Stimulated activated CD8-positive, alpha-beta memory T cell treated with anti-CD3 and anti-CD28 coated beads, Interleukin-15, amount 100 ng/mL, for 4 hours (primary cell): ENCODE measurements at places on chromosomes 7 and 10.

DNA sequence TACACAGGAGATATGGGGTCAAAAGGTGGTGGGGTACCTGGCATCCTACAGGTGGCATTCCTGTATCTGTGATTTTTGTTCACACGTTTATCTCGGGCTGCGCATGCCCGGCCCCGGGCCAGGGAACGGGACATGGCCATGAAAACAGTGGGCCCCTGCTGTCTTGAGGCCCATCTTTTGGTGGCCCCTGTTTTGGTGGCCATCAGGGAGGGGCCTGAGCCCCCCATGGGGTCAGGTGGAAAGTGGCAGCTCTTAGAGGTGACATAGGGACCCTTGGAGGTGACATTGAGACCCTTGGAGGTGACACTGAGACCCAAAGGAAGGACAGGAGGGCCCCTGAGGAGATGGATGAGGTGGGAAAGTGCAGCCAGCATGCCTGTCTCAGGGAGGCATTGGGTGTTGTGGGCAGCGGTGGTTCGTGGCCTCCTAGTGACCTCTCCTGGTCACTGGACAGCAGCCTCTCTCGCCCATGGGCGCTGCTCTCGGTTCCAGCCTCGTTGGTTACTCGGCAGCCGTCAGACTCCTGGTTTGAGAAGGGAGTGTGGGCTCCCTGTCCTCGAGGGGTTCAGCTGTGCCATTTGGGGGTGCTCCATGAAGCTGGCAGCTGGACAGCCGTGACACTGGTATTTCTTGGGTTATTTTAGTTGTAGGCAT is 39.9 kb downstream of the INPP5A start:
- no peak for DNase-seq

DNA sequence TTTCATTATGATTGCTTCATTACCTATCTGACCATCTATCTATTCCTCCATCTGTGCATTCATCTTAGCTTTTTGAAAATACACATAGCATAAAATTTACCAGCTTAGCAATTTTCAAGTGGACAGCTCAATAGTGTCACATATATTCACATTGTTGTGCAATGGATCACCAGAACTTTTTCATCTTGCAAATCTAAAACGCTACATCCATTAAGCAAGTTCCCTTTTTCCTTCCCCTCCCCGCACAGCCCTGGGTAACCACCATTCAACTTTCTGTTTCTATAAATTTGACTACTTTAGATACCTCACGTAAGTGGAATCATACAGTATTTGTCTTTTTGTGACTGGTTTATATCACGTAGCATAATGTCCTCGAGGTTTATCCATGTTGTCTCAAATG is 78.0 kb upstream of the ADRB1 start:
- no peak for DNase-seq

DNA sequence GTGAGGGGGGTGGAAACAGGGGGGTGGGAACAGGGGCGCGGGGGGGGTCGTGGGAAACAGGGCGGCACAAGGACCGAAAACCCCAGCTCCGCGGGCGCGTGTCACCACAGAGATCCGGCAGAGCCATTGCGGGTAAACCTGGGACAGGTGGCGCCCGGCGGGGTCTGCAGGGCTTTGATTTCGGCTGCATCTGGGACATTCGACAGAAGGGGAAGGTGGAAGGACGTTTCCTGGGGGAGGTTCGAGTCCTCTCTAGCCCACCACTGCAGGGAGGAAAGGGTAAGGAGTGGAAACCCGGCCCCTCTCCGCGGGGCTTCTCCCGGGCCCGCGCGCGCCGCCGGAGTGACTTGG is 7.5 kb downstream of the NKX2-3 start:
- DNase-seq: no peak

DNA sequence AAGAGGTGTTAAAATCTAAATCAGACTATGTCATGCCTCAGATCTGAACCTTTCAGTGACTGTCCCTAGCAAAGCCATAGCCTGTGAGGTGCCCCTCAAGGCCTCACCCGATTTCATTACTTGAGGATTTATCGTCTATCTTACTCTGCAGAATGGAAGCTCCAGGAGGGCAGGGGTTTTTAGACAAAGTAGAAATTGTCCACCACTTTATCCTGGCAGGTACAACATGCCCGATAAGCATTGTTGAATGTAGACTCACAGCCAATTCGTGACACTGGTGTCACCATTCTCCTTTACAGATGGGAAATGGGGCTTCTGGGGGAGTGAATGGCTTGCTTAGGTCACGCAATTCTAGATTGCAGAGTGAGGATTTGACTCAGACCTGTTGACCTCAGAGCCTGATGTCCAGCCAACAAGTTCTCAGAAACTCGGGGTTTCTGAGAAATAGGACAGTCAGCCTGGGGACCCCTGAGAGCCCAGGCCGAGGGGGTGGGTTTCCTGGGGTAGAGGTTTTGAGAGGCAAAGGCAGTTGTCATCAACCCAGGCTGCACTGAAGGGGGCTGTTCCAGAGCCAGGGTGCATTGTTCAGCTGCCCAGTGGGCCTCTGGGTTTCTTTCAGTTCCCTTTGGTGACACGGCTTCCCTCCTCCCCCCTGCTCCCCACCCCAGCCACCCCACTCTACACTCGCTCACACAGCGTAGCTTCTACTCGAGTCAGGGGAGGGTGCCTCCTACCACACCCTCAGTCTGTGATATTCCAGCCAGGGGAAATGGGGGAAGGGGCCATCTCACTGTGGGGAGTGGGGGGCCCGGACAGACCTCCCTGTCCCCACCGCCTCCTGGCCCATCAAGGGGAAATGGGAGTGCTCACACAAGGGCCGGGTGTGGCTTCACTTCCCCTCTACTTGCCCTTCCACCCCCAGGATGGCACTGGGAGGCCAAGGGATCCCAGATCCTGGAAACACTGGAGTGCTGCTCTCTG is 3.1 kb upstream of the IRF5 start:
- DNase-seq: no peak

- DNase-seq: no peak
Observed at GRCh38 chr10:129328546-129328945, 138.5 kb upstream of the MGMT start.

- no peak for DNase-seq
Observed at GRCh38 chr7:96224685-96225084, 97.2 kb downstream of the SLC25A13 start.

DNA sequence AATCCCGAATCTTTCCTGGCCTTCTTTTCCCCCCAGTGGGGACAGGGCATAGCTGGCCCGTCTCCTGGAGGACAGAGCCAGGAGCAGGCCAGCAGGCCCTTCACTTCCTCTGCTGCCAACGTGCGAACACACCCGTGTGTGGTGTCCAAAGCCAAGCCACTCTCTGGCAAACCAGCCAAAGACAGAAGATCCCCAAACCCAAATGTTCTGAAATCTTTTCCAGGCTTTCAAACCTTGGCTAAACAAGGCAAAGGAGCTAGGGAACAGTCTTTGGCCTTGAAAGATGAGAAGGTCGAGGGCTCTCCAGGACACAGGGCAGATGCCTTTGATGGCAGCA is 63.0 kb downstream of the PROSER2 start:
- DNase-seq: no peak

DNA sequence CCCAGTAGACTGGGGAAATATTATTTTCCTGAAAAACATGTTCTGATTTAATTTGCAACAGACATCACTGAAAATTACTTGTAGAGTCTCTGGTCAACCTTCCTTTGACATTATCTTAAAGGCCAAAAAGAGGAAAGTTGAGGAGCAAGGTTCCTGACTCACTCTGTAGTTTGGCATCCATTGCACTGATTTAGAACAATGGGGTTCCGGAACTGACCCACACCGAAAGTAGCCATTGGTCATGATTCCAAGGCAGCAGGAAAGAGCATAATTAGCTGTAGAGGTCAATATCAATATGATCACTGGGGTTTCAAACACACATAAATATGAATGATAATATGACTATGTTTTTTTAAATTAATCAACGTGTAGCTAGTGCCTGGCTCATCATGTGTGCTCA is 65.8 kb downstream of the DNMBP start:
- no peak for DNase-seq

DNA sequence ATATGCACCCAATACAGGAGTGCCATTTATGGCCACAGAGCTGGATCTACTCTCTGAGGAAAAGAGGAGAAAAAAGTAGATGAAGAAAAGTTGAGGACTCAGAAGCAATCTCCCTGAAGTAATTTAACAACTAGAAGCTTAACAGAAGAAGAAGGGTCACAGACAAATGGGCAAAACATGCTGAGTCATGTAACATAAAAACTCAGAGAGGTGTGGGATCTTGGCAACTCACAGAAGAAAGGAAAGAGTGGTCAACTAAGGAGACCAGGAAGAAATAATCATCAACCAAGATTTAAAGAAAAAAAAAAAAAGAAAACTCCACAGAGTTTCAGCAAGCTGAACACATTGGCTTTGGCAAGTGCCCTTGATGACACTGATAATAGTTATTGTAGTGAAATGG is 51.8 kb upstream of the BET1 start:
- DNase-seq: no peak

GRCh38 chr10:124497196-124497881 is 35.7 kb downstream of the LHPP start:
- no peak for DNase-seq

DNA sequence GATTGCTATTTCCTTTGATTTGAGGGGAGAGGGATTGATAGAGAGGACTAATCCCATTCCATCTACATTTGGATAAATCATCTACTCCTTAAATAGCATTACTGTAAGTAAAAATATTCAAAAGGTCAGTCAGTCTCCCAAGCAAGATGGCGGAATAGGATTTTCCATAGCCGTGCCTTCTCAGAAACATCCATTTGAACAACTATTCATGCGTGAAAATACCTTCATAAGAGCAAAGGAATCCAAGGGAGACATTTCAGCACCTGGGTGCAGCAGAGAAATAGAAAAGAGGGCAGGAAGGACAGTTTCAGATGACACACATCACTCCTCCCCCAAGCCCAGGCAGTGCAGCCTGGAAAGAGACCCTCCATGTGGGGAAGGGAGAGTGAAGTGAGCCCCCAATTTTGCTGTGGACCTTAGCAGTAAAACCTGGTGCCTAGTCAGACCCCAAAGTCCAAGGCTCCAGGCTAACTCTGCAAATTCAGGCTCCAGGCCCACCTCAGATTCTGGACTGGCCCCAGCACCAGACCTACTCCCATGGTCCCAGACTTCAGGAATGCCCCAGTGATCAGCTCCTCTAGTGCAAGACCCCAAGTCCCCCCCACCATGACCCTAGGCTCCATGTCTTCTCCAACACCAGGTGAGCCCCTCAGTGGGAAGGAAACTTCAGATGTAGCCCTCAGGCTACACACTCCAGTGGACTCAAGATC is 104.3 kb upstream of the LANCL2 start:
- no peak for DNase-seq

GRCh38 chr10:17169803-17170202 is 31.7 kb downstream of the TRDMT1 start:
- no peak for DNase-seq

GRCh38 chr7:33073243-33073642 is 10.7 kb upstream of the NT5C3A start:
- DNase-seq: no peak

DNA sequence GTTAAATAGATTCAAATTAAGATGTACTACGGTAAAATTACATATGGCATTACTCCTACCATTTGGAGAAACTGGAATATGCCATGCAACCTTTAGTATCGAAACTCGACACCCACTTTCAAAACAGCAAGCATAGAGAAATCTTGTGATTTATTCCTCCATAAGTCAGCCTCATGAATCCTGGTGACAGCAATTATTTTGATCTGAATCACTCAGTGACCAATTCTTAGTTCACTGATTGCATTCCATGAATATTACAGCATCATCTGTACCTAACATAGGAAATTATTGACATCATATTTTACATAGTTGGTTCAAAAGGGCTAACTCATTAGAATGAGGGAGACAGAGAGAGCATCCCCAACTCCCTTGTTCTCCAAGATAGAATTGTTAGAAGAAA is 89.6 kb downstream of the CACNB2 start:
- no peak for DNase-seq

DNA sequence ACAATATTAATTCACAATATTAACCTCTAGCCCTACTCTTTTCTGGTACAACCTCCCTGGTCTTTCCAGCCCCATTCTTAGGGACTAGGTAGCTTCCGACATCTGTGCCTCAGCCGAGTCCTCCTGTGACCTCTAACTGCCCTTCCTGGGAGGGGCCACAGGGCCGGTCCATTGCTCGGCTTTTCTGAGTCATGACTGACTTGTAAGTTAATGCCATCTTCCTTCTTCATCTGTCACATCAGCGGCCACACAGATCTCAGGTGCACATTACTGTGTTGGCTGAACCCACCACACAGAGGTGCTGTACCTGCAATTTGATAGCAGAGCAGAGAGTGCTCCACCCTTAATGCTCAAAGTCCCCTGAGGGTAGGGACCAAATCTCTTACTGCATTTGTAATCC is 4.1 kb upstream of the CPA4 start:
- no peak for DNase-seq

DNA sequence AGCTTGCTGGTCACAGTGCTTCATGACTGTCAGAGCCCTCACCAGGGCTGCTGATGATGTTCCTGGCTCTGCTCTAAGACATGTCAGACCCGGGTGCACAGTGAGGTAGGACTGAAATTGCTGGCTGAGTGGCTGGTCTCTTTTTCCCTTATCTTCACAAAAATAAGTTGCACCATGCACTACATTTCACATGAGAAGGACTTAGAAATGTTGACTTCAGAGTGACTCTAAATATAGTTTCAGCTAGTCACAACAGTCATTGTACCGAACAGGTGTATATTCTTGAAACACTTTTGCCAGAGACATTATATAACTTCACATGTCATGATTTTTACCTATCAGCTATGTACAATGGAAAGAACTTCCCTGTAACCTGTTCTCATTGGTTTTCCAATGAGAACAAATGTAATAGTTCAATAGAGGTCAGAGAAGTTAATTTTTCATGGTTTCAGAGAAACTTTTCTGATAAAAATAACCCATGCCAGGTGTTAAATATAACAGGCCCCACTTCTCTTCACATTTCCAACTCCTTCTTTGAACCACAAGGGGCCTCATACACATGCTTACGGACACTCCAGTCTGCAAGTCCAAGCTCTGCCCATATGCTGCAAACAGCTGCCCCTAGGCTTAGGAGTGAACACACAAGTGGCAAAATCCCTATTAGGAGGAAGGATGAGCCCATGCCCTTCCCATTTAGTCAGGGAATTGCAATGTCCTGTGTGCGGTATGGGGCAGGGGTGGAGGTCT is 115.6 kb downstream of the CDK6 start:
- no peak for DNase-seq

DNA sequence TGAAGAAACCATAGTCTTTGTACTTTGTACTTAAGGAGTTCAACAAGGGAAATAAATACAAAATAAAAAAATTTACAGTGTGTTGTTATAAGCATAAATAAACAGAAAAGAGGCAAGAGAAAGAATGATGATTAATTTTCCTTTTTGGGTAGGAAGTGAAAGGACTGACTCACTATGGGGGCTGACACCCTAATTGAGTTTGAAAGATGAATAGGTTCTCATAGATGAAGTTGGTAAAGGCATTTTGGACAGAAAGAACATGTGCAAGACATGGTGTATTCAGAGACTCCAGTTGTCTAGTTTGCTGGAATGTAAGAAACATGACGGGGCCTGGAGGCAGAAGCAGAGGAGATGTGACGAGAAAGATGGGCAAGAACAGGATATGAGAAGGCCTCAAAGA is 83.7 kb downstream of the VPS50 start:
- no peak for DNase-seq

GRCh38 chr7:8115547-8116402 is 146.2 kb downstream of the ICA1 start:
- no peak for DNase-seq
